ENCODE measurements at places on chromosomes 3 and 15.

GRCh38 chr15:65286069-65286703 is 497 bp downstream of the PARP16 start:
- DNase-seq: no peak

DNA sequence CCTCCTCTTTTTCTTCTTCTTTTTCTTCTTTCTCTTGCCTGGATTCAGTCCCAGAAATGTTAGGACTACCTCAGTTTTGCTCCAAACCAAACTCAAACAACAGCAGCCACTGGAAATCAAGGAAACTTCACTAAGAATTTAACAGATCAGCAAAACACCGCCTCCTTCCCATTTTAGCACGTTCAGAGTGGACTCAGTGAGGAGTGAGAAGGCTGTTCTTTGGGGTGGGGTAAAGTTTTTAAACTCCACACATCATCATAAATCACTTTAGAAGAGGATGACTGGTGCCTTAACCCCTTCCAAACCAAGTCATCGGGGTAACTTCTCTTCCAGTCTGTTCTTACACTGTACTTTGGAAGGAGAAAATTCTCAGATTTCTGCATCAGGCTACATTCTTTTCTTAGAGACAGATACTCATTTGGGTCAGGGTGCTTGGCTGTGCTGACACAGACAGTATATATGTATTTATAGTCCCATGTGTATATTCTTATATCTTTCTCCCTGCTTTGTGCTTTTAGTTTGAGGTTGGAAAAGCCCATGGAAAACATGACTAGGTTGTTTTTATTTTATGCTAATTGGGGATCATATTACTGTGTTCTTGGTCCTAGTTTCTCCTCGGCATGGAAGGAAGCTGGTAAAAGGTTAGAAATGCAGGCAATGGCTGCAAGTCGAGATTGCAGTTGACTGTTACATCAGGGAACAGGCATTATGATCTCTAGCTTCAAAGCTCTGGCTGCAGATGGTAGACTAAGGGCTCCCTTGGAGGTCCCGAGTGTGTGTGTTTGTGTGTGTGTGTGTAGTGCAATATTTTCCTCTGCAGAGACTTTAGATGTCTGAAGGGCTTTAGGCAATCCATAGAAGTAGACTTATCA is at the start of gene CCDC80:
TSS of gene CCDC80 (minus strand) at position 214 of the 872 bp plus-strand sequence. CDS start 1,238 bp downstream, outside the sequence.
- DNase-seq: no peak

- DNase-seq: no peak
Measured at GRCh38 chr15:55353025-55353424, 34.0 kb downstream of the PIGB start.

DNA sequence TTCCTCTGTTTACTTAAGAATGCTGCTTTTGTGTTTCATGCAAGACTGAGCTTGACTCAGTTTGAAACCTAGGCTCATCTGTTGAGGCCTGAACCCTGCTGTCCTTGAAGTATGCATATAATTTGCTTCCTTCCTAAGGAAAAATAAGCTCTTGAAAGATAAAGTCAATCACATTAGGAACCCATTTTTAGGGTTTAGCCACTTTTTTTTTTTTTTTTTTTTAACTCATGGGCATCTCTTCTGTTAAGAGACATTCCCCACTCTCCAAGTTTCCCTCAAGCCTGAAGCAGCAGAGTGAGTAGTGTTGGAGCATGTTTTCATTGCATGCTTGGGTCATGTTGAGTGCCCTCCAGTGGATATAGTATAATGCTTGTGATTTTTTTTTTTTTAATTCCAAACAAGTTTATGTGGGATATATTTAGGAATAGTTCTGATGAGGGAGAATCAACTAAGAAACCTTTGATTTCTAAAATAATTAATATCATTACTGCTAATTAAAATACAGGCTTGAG is 3.6 kb downstream of the CTNNB1 start:
- DNase-seq: no peak

GRCh38 chr3:26989037-26989436 is 366.5 kb downstream of the LRRC3B start:
- no peak for DNase-seq

GRCh38 chr15:73873889-73874511 is 636 bp downstream of the TBC1D21 start:
- DNase-seq: no peak

DNA sequence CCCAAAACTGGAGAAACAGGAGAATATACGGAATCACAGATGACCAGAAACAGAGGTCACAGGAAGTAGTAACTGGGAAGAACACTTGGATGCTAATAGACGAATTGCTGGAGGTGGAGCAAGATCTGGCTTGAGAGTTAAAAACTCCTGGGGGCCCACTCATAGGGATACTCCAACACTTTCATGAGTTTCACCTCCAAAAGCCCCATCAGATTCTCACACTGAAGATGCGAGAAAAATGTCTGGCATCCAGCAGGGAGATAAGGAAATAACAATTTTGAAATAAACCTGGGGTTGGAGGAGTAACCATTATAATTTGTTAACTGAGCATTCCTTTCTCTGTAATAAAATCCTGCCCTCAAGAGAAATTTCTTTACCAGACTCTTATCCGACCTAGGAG is 154.0 kb downstream of the ANXA2 start:
- DNase-seq: no peak

All from stimulated activated CD4-positive, alpha-beta T cell treated with anti-CD3 and anti-CD28 coated beads, TNF-alpha, amount 100 ng/mL, for 1 hour (primary cell).